DMS 273 treated with DMSO at 0.1 percent for 48 hours (cell line): ENCODE measurements at places on chromosomes 3 and 15.

DNA sequence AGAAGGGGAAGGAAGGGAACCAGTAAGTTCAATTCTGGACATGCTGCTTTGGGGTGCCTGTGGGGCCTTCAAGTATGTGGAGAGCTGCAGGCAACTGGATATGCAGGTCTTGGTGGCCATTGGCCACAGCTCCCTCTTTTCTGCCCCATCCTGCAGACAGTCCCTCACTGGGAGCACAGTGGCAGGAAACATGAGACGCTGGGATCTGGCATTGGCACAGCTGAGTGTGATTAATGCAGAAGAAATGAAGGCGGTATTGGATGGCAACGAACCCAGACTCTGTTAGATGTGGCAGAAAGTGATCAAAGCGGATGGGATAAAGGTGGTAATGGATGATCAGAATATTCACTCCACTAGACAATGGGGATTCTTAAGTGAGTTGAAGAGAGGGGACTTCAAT, 23.2 kb upstream of the VPS8 start:
- DNase-seq = no peak

GRCh38 chr15:78242128-78242527, 7.8 kb upstream of the ACSBG1 start:
- DNase-seq = no peak

- DNase-seq = no peak
Measured at GRCh38 chr3:69731080-69731479, 8.2 kb upstream of the MITF start.

GRCh38 chr3:50971487-50971924, 296.8 kb downstream of the DOCK3 start:
- DNase-seq = peak; percentile 22

GRCh38 chr3:168417016-168417415, 321.3 kb upstream of the GOLIM4 start:
- no peak for DNase-seq
